Cardiac fibroblast (primary cell): ENCODE measurements at places on chromosomes 4 and X.

- peak; percentile 68 for DNase-seq
These were observed 545.2 kb downstream of the C4orf33 start for GRCh38 chr4:129641179-129641578.

DNA sequence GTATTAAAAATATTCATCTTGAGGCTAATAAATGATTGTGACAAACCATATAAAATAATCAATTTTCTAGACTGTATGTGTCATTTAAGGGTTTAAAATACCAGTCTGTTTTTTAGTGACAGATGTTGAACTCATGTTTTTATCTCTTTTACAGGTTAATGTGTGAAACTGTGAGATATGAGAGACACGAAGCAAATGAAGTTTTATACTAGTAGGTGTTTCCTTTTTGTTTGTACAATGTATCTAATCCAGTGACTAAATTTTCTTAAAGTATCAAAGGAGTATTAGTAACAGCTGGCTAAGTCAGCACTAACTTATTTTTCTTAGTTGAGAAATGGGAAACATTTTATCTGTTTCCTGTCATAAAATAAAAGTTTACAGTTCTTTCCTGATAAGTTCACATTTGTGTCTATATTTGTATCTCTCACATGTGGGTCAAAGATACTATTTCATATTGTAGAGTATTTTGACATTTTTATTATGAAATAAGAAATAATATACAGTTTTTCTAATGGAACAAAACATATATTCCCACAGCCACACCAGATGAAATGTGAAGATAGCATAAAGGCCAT, 90.3 kb downstream of the RAPGEF2 start:
- DNase-seq = no peak

GRCh38 chr4:113331811-113332210, 282.4 kb downstream of the ANK2 start:
- no peak for DNase-seq

DNA sequence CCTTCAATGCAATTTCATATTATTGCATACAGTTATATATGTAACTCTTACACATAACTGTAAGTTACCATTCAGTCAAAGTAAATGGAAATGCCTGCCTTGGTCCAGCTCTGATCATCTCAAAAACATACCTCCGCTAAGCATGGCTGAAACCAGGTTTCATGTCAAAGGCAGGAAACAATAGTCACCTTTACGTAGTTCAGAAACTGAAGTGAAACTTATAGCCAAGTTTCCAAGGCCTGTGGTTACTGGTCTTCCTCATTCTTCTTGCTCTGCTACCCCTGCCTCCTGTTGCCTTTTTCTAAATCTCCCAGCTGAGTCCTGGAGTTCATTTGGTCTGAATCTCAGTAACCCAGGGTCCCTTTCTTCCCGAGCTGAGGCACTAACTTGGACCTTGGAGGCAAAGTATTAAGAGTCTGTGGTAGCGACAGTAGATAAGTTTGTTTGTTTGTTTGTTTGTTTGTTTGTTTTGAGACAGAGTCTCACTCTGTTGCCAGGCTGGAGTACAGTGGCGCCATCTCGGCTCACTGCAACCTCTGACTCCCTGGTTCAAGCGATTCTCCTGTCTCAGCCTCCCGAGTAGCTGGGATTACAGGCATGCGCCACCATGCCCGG, 30.8 kb downstream of the DAPP1 start:
- no peak for DNase-seq

DNA sequence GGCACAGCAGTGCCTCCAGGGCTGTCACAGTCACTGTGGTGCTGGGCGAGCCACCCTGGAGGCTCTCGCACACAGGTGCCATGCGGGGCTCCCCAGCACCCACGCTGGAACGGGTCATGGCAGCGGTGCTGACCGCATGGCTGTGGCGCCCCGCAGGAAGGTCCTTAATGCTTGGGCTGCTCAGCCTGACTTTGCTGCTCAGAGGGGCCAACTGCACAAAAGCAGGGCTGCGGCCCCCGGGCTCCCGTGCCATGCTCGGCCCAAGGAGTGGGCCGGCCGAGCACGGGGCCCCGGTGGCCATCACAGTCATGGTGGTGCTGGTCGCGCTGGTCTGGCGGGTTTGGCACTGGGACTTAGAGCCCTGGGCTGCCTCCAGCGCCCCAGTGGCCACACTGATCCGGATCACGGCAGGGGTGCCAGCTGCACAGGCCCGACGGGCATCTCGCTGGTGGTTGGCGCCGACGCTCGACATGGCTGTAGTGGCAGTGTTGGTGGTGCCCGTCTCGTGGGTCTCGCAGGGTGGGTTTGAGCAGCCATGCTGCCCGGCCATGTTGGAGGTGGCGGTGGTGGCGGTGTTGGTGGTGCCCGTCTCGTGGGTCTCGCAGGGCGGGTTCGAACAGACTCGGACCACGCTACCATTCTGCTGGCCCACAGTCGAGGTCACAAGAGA, 10.2 kb upstream of the RENBP start:
- DNase-seq = no peak

DNA sequence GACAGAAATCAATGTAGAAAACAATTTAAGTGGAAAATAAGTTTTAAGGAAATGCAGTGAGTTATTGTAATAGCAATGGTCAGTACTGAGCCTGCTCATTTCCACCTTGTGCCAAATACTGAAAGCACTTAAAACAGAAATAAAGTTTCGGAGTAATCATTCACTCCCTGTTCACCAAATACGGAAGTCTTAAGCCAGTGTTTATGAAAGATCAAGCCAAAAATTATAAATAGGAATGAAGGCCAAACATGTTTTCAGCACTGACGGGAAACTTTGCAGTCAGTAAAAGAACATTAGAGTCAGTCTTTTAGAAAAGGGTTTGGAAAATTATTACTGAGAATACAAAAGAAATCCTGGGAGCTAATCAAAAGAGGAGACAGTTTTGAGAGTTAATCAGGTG, 178.6 kb downstream of the DMD start:
- no peak for DNase-seq
